ENCODE measurements at places on chromosomes 6 and 20. TPM values are rescaled to one million over a fixed set of nuclear protein-coding genes. Genes with fewer than 3 reads are reported as not detected.

DNA sequence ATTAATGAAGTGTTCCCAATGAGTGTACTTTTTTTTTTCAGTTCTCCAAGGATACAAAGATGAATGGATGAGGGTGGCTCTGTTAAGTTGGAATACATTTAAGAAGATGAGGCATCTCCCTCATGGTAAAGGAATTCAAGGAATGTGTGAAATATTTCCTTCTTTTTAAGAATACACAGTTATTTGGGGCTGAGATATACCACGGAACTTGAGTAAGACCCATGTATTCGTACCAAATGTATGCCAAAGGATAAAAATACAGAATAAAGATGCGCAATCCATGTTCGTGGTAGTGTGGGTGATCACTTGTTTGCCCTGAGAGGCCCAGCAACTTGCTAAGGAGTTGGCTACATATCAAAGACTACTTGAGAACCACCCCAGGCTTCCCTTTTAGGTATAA lies 164.2 kb upstream of the TCF21 start:
- DNase-seq, result no peak
- no peaks in the 10 kb centered on the region for H3K36me3 ChIP-seq
- no peak overlapping the region for H3K27ac ChIP-seq
- H3K27me3 ChIP-seq, result no peaks in the 10 kb centered on the region

- H3K36me3 ChIP-seq, result no peaks in the 10 kb centered on the region
- no peaks in the 10 kb centered on the region for H3K27me3 ChIP-seq
- DNase-seq, result no peak
- no peak overlapping the region for H3K27ac ChIP-seq
Observed at GRCh38 chr6:38151580-38152500, 332.3 kb downstream of the ZFAND3 start.

- H3K27ac ChIP-seq, result no peak overlapping the region
- no peaks in the 10 kb centered on the region for H3K27me3 ChIP-seq
- no peak overlapping the region for H3K4me3 ChIP-seq
- no peaks in the 10 kb centered on the region for H3K36me3 ChIP-seq
Observed at GRCh38 chr20:7302250-7302649, 534.8 kb downstream of the BMP2 start.

GRCh38 chr20:51876313-51876940 lies 74.1 kb upstream of the SALL4 start:
- peaks cover 6% of the 10 kb centered on the region for H3K27me3 ChIP-seq
- DNase-seq, result no peak
- H3K4me3 ChIP-seq, result no peak overlapping the region
- H3K27ac ChIP-seq, result no peak overlapping the region
- H3K36me3 ChIP-seq, result no peaks in the 10 kb centered on the region

DNA sequence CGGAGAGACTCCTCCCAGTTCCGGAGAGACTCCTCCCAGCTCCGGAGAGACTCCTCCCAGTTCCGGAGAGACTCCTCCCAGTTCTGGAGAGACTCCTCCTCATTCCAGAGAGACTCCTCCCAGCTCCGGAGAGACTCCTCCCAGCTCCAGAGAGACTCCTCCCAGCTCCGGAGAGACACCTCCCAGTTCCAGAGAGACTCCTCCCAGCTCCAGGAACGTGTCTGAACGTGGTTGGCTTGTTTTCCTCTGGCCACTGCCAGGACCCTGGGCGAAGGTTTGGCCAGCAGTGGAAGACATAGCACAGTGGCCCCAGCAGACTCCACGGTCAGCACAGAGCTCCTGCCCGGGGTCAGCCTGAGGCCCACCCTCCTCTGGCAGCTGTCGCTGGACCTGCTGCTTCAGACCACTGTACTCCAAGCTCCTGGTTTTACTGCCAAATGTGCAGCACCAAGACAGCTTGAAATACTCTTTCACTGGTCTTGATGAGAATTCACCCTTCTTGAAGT lies 122.3 kb upstream of the AFDN start:
- no peak overlapping the region for H3K4me3 ChIP-seq
- no peak for DNase-seq
- H3K4me1 ChIP-seq, result peaks cover 3% of the 10 kb centered on the region
- H3K27ac ChIP-seq, result no peak overlapping the region
- no peaks in the 10 kb centered on the region for H3K36me3 ChIP-seq

- H3K4me3 ChIP-seq, result no peak overlapping the region
- H3K4me1 ChIP-seq, result no peaks in the 10 kb centered on the region
- no peaks in the 10 kb centered on the region for H3K36me3 ChIP-seq
- no peak overlapping the region for H3K27ac ChIP-seq
Observed at GRCh38 chr20:13261460-13262301, 40.6 kb downstream of the ISM1 start.

GRCh38 chr20:20851385-20851784 lies 138.9 kb upstream of the RALGAPA2 start:
- no peaks in the 10 kb centered on the region for H3K4me1 ChIP-seq
- DNase-seq, result no peak
- H3K27me3 ChIP-seq, result no peaks in the 10 kb centered on the region

DNA sequence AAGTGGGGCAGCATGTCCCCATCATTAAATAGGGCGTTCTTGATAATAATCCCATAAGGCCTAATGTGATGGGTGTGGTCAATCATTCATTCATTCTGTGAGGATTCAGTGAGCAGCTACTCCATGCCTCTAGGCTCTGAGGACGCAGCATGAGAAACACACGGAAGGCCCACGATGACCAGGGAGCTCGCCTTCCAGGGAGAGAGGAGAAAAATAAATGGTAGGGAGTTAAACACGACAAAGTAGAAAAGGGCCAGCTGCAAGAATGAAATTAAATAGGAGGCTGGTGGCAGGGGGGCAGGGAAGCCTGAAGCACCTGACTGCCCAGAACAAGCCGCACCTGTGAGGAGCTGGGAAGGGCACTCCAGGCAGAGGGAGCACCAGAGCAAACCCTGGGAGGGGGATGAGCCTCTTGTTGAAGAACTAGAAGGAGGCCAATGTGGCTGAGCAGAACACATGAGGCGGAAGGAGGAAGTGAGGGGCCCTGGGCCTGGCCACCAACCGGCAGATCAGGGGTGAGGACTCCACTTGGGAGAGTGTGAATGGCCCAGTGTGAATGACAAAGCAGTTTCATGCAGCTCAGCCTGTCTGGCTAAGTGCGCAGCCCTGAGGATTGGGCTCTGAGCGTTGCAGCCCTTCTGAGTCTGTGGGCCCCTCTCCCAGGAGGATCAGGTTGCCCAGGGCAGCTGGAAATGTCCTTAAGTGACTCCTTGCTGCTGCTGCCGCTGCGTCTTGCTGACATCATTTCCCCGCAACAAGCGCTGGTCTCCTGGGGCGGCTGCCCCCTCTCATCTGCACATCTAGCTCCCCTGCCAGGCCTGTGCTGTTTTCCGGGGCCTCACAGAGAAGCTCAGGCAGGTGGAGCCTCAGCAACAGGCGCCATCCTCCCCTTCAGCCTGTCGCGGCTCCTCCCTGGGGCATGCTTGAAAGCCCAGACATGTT lies 99.9 kb downstream of the CDH26 start:
- no peaks in the 10 kb centered on the region for H3K27me3 ChIP-seq
- H3K36me3 ChIP-seq, result no peaks in the 10 kb centered on the region
- no peaks in the 10 kb centered on the region for H3K4me1 ChIP-seq
- no peak overlapping the region for H3K4me3 ChIP-seq
- H3K27ac ChIP-seq, result no peak overlapping the region

GRCh38 chr6:52512199-52512598 lies 64.7 kb downstream of the TRAM2 start:
- no peak for DNase-seq
- no peak overlapping the region for H3K4me3 ChIP-seq
- peak overlapping the region; percentile 52 for H3K27ac ChIP-seq
- no peaks in the 10 kb centered on the region for H3K27me3 ChIP-seq

- no peak overlapping the region for H3K4me3 ChIP-seq
- H3K36me3 ChIP-seq, result no peaks in the 10 kb centered on the region
- peak; percentile 70 for DNase-seq
- no peaks in the 10 kb centered on the region for H3K27me3 ChIP-seq
- no peak overlapping the region for H3K27ac ChIP-seq
Observed at GRCh38 chr6:35327349-35328027, 14.9 kb upstream of the PPARD start.

DNA sequence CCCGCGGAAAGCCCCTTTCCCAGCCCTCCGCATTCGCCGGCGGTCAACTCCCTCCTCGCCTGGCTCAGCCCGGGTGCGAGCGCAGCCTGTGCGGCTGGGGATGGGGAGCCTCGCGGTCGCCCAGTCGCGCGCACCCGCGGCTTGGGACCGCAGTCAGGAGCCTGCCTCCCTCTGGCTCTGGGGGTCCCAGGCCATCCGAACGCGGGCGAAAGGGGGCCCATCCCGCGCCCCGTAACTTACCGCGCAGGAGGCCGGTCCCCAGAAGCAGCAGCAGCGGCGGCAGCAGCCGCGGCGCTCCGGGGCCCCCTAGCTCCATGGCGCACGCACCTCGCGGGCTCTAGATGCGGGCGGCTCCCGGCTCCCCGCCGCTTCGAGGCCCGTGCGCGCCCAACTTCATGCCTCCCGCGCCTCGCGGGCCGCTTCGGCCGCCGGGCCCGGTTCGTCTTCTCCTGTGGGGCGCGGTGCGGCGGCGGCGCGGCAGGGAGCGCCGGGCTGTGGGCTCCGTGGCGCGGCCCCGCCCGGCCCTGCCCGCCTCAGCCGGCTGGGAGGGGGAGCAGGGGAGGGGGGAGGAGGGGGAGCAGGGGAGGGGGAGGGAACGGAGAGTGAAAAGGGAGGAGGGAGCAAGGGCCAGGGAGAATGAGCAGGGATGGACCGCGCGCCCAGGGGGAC lies at the start of gene CHRNA4:
Gene CHRNA4, minus strand, starts transcription at position 500 of the 669 bp plus-strand sequence. Its CDS starts 184 bp downstream, at position 316.
- no peak within 1 kb of the TSS for H3K4me3 ChIP-seq
- no peak for DNase-seq

- H3K4me3 ChIP-seq, result no peak overlapping the region
- H3K27ac ChIP-seq, result no peak overlapping the region
- H3K27me3 ChIP-seq, result no peaks in the 10 kb centered on the region
- no peaks in the 10 kb centered on the region for H3K36me3 ChIP-seq
- DNase-seq, result no peak
- no peaks in the 10 kb centered on the region for H3K4me1 ChIP-seq
Observed at GRCh38 chr6:106145741-106146227, 59.6 kb downstream of the PRDM1 start.

- DNase-seq, result no peak
- H3K4me3 ChIP-seq, result no peak overlapping the region
- H3K36me3 ChIP-seq, result no peaks in the 10 kb centered on the region
- no peaks in the 10 kb centered on the region for H3K27me3 ChIP-seq
- H3K4me1 ChIP-seq, result no peaks in the 10 kb centered on the region
- no peak overlapping the region for H3K27ac ChIP-seq
Observed at GRCh38 chr20:20143646-20144045, 91.3 kb downstream of the CFAP61 start.

DNA sequence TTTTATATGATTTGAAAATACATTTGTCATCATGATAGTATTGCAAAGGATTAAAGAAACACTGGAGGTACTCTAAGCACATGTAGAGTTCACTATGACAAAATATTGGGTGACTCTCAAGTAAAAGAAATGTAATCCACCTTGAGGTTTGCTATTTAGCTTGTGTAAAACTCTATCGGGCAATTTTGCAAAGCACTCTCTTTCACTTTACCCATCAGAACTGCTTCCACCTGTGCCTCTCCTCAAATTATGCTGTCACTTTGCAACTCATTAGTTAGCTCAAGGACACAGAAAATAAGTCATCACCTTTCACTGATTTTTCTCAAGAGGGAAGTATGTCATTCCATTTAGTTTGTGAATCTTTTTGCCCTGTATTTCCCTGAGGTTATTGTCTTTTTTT lies 14.0 kb downstream of the TRDN start:
- DNase-seq, result no peak
- H3K36me3 ChIP-seq, result no peaks in the 10 kb centered on the region
- no peak overlapping the region for H3K4me3 ChIP-seq
- H3K4me1 ChIP-seq, result no peaks in the 10 kb centered on the region

DNA sequence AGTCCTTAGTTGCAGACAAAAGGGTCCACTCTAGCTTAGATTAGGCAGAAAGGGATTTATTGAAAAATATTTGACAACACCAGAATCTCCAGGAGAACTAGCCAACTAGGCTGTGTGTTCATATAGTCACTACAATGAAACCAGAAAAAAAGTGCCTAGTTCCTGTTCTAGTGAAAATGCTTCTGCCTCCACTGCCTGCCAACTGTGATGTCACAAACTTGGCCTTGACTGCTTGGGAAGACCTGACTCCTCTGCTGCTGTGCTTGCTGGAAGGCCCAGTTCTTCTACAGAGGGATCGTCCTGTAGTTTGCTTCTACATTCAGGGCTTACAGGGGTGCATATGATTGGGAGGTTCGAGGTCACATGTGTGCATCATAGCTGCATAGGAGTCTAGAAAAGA lies 40.3 kb upstream of the XRN2 start:
- H3K27ac ChIP-seq, result no peak overlapping the region
- no peaks in the 10 kb centered on the region for H3K36me3 ChIP-seq
- no peaks in the 10 kb centered on the region for H3K4me1 ChIP-seq
- no peaks in the 10 kb centered on the region for H3K27me3 ChIP-seq

DNA sequence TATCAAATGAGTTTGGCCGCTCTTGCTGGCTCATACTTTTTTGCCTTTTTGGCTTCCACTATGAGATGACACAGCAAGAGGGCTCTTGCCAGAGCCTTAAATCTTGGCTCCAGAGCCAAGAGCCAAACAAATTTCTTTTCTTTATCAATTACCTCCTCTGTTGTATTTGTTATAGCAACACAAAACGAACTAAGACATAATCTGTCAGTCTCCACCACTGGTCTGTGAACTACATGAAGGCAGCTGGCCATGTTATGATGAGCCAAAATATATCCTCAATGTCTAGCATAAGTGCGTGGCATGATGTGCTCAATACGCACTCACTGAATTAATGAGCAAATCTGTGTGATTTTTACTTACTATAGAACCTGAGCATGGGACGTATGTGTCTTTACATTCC lies 220.0 kb upstream of the ZNF217 start:
- DNase-seq, result no peak
- no peak overlapping the region for H3K4me3 ChIP-seq
- H3K4me1 ChIP-seq, result no peaks in the 10 kb centered on the region
- no peak overlapping the region for H3K27ac ChIP-seq
- no peaks in the 10 kb centered on the region for H3K36me3 ChIP-seq

- DNase-seq, result no peak
- no peak overlapping the region for H3K4me3 ChIP-seq
Observed at GRCh38 chr6:146943664-146944063, 260.6 kb upstream of the STXBP5 start.

- no peak overlapping the region for H3K4me3 ChIP-seq
- DNase-seq, result no peak
- H3K27ac ChIP-seq, result no peak overlapping the region
- no peaks in the 10 kb centered on the region for H3K4me1 ChIP-seq
Observed at GRCh38 chr6:130381459-130382380, 15.9 kb downstream of the TMEM200A start.

- no peak overlapping the region for H3K4me3 ChIP-seq
- H3K27ac ChIP-seq, result no peak overlapping the region
- no peaks in the 10 kb centered on the region for H3K27me3 ChIP-seq
- H3K36me3 ChIP-seq, result no peaks in the 10 kb centered on the region
Observed at GRCh38 chr20:51036827-51037531, 14.1 kb upstream of the KCNG1 start.

- DNase-seq, result no peak
- no peaks in the 10 kb centered on the region for H3K36me3 ChIP-seq
- H3K4me3 ChIP-seq, result no peak overlapping the region
- H3K27ac ChIP-seq, result no peak overlapping the region
Observed at GRCh38 chr20:54140067-54140466, 33.7 kb downstream of the CYP24A1 start.

GRCh38 chr6:29828471-29828797 lies 809 bp downstream of the HLA-G start:
- H3K36me3 ChIP-seq, result no peaks in the 10 kb centered on the region
- H3K4me1 ChIP-seq, result peaks cover 3% of the 10 kb centered on the region
- peak overlapping the region; percentile 48 for H3K4me3 ChIP-seq
- H3K27ac ChIP-seq, result no peak overlapping the region
- DNase-seq, result peak; percentile 65

OR12D3 gene
- total RNA-seq, result not detected

SAMD5 gene
- total RNA-seq, result 13.8 TPM

ZNF334 gene
- total RNA-seq, result 1.3 TPM

MTHFD1L gene
- total RNA-seq, result 23.3 TPM

TGM3 gene
- 0.27 TPM for total RNA-seq

IL17A gene
- not detected for total RNA-seq

NR2E1 gene
- not detected for total RNA-seq

CST9L gene
- total RNA-seq, result not detected

VNN1 gene
- total RNA-seq, result 0.62 TPM
